ENCODE measurements at places on chromosomes 12 and 14. TPM values are rescaled to one million over a fixed set of nuclear protein-coding genes. Genes with fewer than 3 reads are reported as not detected.

GRCh38 chr12:92437452-92437851 is 265.3 kb upstream of the PLEKHG7 start:
- H3K36me3 ChIP-seq: no peaks in the 10 kb centered on the region
- no peaks in the 10 kb centered on the region for H3K27me3 ChIP-seq
- no peak overlapping the region for H3K27ac ChIP-seq
- DNase-seq: no peak
- H3K4me3 ChIP-seq: no peak overlapping the region
- no peaks in the 10 kb centered on the region for H3K4me1 ChIP-seq

MIPOL1 gene
- total RNA-seq: 14.4 TPM

GRCh38 chr12:128361400-128361995 is 94.5 kb downstream of the TMEM132C start:
- no peaks in the 10 kb centered on the region for H3K36me3 ChIP-seq
- H3K27me3 ChIP-seq: no peaks in the 10 kb centered on the region
- no peak overlapping the region for H3K4me3 ChIP-seq
- no peak for DNase-seq

DNA sequence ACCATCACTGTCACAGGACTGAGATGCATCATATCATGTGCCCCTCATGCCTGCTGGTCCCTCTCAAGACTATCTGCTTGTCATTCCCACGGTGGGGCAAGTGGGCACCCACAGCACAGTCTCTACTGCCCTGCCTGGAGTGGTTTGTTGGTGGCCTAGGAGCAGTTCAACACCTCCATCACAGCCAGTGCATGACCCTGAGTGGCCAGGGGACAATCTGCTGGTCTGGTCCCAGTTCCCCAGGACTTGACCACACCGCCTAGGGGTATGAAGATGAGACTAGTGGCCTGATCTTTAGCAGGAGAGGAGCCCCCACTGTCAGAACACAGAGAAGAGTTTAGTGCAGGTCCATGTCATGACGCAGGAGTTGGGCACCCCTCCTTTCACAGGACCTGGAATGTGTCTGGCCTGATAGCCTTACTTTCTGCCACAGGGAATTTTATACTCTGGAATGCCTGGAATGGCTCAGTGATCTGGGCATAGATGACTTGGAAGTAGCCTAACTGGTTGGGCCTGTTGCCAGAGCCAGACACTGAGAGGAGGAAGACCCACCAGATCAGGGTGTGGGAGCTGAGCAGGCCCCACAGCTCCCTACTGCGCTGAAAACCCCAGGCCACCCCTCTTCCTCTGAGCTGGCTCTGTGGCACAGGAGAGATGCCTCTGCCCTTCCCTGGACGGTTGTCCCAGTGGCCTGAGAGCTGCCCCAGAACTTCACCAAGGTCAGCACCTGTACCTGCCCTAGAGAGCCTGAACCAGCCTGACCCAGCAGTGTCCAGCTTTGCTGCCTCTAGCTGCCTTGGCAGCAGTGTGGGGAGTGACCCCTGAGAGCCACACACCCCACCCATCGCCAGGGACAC is 83.3 kb downstream of the PUS7L start:
- DNase-seq: no peak
- H3K36me3 ChIP-seq: no peaks in the 10 kb centered on the region

AMDHD1 gene
- 2.2 TPM for total RNA-seq

ACVRL1 gene
- total RNA-seq: 34.8 TPM

DNA sequence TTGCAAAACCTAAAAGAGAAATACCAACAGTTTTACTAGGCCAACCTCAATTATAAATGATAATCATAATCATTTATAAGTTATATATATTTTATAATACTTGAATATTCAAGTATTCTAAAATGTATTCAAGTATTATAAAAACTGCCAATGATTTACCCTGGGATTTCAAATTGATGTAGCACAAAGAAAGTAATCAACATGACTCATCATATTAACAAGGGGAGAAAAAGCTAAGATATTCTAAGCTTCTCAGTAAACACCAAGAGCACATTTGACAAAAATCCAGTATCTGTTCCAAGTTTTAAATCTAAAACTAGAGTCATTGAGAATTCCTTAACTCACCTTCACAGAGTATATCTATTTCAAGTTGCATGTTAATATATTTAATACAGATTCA is 56.1 kb downstream of the CAPZA3 start:
- H3K4me3 ChIP-seq: no peak overlapping the region
- DNase-seq: no peak
- H3K4me1 ChIP-seq: no peaks in the 10 kb centered on the region
- H3K27me3 ChIP-seq: no peaks in the 10 kb centered on the region
- no peaks in the 10 kb centered on the region for H3K36me3 ChIP-seq
- H3K27ac ChIP-seq: no peak overlapping the region

DNA sequence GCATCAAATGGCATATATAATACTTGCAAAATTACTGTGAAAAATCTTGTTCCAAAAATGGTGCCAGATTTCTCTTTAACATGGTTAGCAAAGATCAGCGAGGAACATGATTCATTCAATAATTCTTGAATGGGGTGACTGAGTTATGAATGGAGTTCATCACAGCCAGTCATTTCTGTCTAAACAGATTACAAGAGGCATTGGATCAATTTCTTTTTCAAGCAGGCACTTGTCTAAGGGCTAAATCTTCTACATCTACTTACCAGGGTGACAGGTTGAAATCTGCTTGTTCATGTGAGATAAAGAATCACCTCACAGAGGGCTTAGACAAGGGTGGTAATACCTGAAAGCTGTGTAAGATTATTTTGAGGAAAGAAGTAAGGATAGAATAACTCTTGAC is 247.7 kb downstream of the ATP23 start:
- H3K27me3 ChIP-seq: no peaks in the 10 kb centered on the region
- no peak overlapping the region for H3K27ac ChIP-seq
- H3K36me3 ChIP-seq: no peaks in the 10 kb centered on the region
- no peak overlapping the region for H3K4me3 ChIP-seq

GRCh38 chr12:100632445-100632892 is 59.0 kb downstream of the GAS2L3 start:
- H3K4me1 ChIP-seq: no peaks in the 10 kb centered on the region
- DNase-seq: no peak
- no peaks in the 10 kb centered on the region for H3K36me3 ChIP-seq
- H3K27me3 ChIP-seq: no peaks in the 10 kb centered on the region
- H3K27ac ChIP-seq: no peak overlapping the region

GATC gene
- 30.1 TPM for total RNA-seq

FAM186B gene
- 10.0 TPM for total RNA-seq

DNA sequence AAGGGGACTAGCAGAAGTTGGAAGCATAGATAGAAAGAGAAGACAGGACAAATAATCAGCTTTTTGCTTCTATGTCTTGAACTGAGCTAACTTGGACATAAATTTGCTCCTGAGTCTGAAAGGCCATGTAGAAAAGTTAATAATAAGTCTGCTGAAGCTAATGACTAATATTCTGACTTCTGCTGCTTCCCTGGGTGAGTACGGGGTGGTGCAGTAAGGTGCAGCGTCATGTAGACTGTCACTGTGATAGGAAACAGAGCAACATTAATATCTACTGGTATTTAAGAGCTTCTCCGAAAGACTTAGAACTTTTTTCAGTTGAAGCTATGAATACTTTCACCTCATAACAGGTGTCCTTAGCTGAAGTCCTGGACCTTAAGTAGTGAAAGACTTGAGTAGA is 34.1 kb upstream of the CPM start:
- no peak overlapping the region for H3K4me3 ChIP-seq
- no peaks in the 10 kb centered on the region for H3K4me1 ChIP-seq
- no peaks in the 10 kb centered on the region for H3K27me3 ChIP-seq
- no peak overlapping the region for H3K27ac ChIP-seq
- H3K36me3 ChIP-seq: no peaks in the 10 kb centered on the region

DNA sequence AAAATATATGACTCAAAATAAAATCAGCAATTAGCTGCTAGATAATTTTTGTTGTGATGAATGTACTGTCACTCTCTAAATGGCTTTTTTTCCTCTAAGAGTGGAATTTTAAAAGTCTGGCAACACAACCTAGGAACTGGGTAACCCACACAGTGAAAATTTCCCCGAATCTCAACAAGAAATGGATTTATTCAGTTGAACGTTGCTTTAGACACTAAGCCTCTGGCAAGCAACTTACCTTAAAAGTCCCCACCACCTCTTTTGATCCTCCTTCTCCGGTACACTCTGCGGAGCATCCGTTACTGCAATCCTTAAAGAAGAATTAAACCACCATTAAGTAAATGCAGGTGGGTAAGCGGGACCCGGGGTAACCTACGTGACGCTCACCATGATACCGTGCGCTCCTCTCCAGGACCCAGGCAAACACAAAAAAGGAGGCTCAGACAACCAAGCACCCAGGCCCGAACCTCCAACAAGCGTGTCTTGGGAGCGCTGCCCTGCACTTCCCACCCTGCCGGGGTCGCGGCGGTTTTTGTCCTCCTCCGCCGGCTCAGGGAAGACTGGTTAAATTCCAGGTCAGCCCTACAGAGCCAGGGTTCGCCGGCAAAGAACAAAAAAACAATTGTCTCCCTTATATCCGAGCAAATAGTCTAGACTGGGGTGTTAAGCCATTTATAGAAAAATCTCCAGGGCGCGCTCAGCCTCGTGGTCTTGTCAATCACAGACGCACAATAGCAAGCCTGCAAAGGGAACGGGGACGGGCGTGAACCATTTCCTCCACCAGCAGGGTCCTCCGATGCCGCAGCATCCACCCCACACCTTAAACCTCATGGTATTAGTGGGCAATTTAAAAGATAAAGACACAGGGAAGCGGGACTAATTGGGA is 47.1 kb downstream of the BCAT1 start:
- H3K27ac ChIP-seq: no peak overlapping the region
- H3K4me3 ChIP-seq: no peak overlapping the region
- no peaks in the 10 kb centered on the region for H3K36me3 ChIP-seq
- no peaks in the 10 kb centered on the region for H3K4me1 ChIP-seq
- DNase-seq: no peak
- peaks cover 8% of the 10 kb centered on the region for H3K27me3 ChIP-seq

DNA sequence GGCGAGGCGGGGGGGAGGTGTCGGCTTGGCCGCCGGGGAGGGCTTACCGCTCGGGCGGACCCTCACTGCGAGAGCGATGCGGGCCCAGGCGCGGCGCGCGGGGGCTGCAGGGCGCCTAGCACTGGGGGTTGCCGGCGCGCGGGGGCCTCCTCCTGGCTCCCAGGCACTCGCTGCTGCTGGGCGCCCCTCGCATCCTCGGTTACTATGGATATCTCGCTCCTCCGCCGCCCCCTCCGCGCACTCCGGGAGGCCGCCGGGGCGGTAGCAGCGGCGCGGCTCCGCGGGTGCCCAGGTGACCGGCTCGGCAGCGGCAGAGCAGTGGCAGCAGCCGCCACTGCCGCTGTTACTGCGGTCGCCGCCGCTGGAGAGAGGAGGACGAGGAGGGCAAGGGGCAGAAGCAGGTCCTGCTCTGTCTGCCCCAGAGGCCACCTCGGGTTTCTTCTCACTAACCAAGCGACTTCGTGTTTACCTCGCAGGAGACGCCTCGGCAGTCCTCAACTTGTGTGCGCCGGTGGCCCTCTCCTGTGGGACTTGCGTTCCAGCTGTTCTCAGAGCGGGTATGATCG is 250.1 kb downstream of the APAF1 start:
- H3K27ac ChIP-seq: no peak overlapping the region
- no peaks in the 10 kb centered on the region for H3K4me1 ChIP-seq
- no peak for DNase-seq
- peaks cover 6% of the 10 kb centered on the region for H3K27me3 ChIP-seq
- H3K36me3 ChIP-seq: no peaks in the 10 kb centered on the region

GRCh38 chr12:128867466-128867865 is 14.2 kb downstream of the GLT1D1 start:
- H3K4me3 ChIP-seq: no peak overlapping the region
- H3K4me1 ChIP-seq: no peaks in the 10 kb centered on the region

- DNase-seq: no peak
- no peak overlapping the region for H3K27ac ChIP-seq
- H3K27me3 ChIP-seq: no peaks in the 10 kb centered on the region
- H3K36me3 ChIP-seq: no peaks in the 10 kb centered on the region
- no peaks in the 10 kb centered on the region for H3K4me1 ChIP-seq
Observed at GRCh38 chr12:69173368-69173767, 66.0 kb upstream of the CPSF6 start.

IQSEC3 gene
- 2.6 TPM for total RNA-seq

All from prostate gland (tissue), 2 donors.